ENCODE measurements at places on chromosomes 11 and 22. TPM values are rescaled to one million over a fixed set of nuclear protein-coding genes. Genes with fewer than 3 reads are reported as not detected.
A peak's percentile ranks its signal among the peaks of the same experiment; 100 is the strongest.

DNA sequence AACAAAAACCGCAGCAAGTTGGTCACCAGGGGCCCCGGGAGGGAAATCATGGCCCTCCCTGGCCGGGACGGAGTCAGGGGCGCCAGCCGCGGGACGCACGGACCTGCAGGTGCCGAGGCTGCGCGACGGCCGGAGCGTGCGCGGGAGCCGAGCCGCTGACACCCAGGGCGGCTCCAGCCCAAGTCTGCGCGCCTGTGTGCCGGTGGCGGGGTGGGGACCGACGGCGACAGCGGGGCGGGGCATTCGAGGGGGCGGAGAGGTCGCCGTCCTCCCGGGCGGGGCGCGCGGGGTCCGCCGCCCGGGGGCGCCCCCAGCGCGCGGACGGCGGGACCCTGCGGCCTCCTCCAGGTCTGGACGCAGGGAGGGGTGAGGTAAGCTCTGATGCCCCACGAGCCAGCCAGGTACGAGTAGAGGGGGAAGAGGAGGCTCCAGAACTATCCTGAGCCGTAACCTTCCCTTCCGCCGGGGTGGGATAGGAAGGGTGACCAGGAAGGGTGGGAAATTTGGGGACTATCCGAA lies at the start of gene ESAM:
Gene ESAM, minus strand, starts transcription at position 186 of the 519 bp plus-strand sequence. Its CDS starts 136 bp downstream, at position 50.
- no peak for DNase-seq

DNA sequence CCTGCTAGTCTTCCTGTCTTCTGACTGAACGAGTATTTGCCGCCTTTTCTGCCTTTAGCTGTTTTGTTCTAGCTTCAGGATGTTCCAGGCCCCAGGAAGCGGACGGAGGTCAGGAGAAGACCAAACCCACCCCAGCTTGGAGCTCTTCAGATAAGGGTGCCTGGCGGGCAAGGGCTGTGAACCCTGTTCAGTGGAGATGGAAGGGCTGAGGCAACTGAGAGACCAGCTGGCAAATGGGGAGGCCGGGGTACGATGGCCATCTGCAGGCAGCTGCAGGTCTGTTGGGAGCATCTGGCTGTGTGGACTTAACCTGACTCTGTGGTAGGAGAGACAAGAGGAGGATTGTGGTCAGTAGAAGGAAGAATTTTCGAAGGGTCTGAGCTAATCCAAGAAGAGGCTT lies 95.6 kb downstream of the CHST1 start:
- no peak for DNase-seq

The LYVE1 gene
- 106 TPM for total RNA-seq

DNA sequence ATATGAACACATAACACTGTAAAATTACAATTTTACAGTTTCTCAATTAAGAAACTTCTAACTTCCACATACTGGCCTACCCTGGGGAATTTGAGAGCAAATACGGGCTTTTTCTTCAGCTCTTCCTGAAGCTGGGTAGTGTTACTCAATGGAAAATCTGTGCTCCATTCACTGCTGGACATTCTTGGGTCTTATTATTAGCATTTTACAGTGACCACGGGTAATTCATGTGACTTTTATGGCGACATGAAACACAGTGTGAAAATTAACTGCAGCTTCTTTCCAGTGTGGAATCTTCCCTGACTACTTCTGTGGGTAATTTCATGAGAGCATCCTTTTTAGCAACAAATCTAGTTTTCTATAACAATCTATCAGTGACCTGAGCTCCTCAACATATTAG lies 423.7 kb upstream of the ANO5 start:
- no peak for DNase-seq

The PIK3C2A gene
- total RNA-seq, result 29.9 TPM

The TENM4 gene
- total RNA-seq, result 0.35 TPM

The SAA4 gene
- not detected for total RNA-seq

- DNase-seq, result peak; percentile 81
Measured at GRCh38 chr11:73376803-73377629, 817 bp downstream of the RELT start.

DNA sequence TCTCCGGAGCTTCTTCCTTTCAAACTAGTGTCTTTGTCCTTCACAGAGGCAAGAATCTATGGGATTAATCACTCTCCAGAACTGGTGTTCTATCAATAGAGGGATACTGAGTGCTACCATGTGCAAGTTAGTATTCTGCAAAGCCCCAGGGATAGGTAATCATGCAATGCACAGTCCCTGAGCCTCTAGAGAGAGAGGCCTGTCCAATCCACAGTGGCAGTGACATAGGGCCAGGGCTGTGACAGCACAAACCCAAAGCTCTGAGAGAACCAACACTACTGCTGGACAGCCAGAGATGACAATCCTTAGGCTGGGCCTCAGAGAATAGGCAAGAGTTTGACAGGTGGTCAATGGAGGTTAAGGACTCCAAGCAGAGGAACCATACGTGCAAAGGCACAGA lies 66.8 kb upstream of the USP47 start:
- DNase-seq, result no peak

The SLN gene
- total RNA-seq, result 23.2 TPM
